Effector memory CD4-positive, alpha-beta T cell (primary cell): ENCODE measurements at places on chromosomes 11 and 22.

DNA sequence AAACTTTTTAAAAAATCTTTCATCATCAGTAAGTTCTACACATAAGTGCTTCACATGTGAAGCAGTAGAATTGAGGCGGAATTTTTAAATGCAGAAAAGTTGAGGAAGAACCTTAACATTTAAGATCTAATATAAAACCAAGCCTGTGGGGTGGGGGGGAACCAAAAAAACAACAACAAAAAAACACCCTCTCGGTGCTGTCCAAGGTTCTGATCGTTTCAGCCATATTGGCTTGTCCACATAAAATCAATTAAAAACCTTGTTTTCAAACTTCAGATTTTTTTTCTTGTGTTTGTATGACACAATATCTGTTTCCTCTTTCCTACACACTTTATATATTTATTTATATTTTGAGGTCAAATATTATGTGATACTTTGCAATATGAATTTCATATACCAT, 130.0 kb downstream of the WNT7B start:
- no peak overlapping the region for H3K4me3 ChIP-seq
- no peak for DNase-seq
- H3K36me3 ChIP-seq, result peaks cover 54% of the 10 kb centered on the region
- H3K27ac ChIP-seq, result no peak overlapping the region
- no peaks in the 10 kb centered on the region for H3K27me3 ChIP-seq
- H3K4me1 ChIP-seq, result no peaks in the 10 kb centered on the region

DNA sequence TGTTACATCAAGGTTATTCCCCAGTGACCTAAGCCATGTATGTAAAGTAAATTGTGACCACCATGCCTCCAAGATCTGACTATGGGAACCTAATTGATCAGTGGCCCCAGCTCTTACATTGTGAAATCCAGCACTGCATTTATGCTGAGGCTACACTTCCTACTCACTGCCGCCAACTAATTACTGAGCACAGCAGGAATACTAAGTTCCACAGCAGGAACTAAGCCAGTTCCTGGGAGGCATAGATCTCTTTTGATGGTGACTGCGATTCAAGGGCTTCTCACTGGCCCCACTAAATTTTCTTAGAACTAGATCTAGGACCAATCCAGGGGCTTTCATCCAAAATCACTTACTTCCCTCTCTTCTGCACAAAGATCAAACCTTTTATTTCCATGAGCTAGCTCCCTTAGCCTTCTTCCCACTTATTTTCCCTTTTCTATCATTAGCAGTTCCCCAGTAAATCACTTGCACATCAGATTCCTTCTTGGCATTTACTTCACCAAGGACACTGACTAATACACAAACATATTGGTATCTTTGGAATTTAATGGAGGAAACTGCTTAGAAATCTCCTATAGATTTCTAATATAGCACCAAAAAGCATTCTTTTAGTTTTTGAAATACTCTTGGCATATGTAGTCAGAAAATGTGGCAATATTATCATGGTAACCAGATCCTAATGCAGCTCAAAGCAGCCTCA, 46.0 kb downstream of the CNTN5 start:
- no peak overlapping the region for H3K27ac ChIP-seq
- H3K4me3 ChIP-seq, result no peak overlapping the region
- H3K27me3 ChIP-seq, result no peaks in the 10 kb centered on the region
- H3K4me1 ChIP-seq, result no peaks in the 10 kb centered on the region
- H3K36me3 ChIP-seq, result no peaks in the 10 kb centered on the region

DNA sequence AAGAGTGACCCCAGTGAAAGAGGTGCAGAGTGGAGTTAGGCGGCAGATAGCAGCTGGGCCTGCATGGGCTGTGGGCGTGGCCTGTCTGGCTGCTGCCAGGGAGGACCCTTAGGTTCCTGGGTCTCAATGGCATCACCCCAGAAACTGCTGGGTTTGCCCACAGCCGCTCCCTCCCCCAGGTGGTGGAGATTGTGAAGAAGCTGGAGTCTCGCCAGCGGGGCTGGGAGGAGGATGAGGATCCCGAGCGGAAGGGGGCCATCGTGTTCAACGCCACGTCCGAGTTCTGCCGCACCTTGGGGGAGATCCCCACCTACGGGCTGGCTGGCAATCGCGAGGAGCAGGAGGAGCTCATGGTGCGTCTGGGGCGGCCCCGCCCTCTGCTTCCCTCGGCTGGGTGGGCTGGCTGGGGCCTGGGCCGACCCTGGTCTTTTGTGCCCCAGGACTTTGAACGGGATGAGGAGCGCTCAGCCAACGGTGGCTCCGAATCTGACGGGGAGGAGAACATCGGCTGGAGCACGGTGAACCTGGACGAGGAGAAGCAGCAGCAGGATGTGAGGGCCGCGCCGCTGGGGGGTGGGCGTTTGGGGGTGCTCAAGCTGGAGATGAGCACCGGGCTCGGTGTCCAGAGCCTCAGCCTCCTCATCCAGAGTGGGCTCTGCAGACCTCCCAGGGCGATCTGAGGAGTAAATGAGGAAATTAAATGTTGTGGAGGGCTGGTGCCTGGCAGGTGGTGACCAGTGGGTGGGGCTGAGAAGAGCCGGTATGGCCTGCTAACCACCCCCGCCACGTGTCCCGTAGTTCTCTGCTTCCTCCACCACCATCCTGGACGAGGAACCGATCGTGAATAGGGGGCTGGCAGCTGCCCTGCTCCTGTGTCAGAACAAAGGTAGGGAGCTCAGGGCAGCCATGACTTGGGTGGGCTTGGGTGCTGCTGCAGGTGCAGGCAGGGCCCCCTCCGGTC, 15.0 kb downstream of the SART1 start:
- DNase-seq, result no peak
- no peak overlapping the region for H3K27ac ChIP-seq
- no peak overlapping the region for H3K4me3 ChIP-seq
- no peaks in the 10 kb centered on the region for H3K27me3 ChIP-seq
- no peaks in the 10 kb centered on the region for H3K4me1 ChIP-seq

DNA sequence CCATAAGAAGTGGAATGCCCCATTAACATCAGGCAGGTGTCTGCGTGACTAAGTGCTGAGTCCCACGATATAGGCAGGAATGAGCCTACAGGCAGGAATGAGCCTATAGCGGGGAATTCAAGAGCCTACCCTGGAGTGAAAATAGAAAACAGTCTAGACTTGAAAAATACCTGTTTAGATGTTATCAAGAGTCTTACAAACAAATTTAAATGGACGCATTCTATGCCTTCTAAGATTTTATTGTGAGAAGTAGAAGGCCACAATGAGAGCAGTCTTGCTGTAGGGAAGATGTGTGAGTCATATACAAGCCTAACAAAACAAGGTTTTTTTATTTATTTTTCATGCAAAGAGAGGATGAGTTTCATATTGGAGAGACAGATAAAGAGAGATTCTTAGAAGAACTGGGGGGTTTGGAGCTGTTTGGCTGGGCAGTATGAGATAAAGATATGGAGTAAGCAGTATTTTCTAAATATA, 200.8 kb upstream of the ZC3H12C start:
- H3K4me3 ChIP-seq, result no peak overlapping the region
- no peaks in the 10 kb centered on the region for H3K36me3 ChIP-seq
- H3K27me3 ChIP-seq, result no peaks in the 10 kb centered on the region
- DNase-seq, result no peak
- H3K27ac ChIP-seq, result no peak overlapping the region

DNA sequence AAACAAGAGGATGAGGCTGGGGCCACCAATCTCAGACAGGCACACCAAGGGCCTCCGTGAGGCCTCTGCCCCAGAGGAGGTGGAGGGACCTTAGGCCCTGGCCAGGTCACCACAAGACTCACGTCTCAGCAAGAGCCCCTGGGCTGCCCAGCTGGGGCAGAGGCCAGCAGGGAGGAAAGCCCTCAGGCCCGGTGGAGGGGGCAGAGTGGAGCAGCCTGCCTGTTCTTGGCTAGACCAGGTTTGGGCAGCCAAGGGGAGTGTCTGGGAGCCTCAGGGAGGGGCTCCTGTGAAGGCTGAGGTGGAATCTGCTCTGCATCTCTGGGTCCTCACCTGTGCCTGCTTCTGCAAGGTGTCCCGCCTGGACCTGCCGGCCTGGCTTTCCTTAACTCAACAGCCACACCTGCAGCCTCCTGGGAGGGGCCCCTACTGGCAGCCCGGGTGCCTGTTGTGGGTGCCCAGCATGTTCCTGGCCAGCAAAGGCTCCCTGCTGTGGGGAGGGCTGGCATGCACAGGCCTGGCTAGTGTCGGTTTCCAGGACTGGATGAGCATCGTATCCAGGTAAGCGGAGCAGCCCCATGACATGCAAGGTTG, 11.9 kb downstream of the TTLL12 start:
- DNase-seq, result no peak
- peaks cover 41% of the 10 kb centered on the region for H3K36me3 ChIP-seq
- H3K27ac ChIP-seq, result no peak overlapping the region
- no peaks in the 10 kb centered on the region for H3K27me3 ChIP-seq
